ENCODE measurements at places on chromosomes 6 and 20. TPM values are rescaled to one million over a fixed set of nuclear protein-coding genes. Genes with fewer than 3 reads are reported as not detected.

- DNase-seq = no peak
These were observed 96.0 kb upstream of the CCDC28A start for GRCh38 chr6:138677538-138677937.

DNA sequence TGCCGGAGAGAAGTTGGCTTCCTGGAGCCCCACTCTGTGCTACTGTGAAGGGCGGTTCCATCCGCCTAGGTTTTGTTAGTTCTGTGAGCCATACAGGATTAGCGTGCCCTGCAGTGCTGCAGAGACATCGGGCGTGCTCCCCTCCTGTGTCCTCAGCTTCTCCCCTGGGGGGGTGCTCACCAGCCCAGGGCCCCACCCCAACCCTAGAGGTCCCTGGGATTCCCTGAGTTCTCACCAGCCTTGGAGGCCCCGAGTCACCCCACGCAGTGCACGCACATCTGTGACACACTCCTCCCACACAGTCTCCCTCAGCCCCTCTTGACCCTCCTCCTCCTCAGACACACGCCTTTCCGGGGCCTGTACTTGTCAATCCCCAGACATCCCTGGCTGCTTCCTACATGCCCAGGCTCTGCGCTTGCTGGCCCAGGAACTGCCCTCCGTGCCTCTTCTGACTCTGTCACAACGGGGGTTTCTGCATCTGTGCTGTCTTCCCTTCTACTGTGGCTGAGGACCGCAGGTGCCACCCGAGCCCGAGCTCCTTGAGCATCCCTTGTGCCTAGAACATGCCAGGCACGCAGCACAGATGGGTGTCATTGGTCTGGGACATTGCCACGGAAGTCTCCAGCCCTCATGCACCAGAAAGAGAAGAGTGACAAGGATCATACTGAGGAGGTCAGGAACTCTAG, 123.2 kb upstream of the RPS6KA2 start:
- no peak for DNase-seq

DNA sequence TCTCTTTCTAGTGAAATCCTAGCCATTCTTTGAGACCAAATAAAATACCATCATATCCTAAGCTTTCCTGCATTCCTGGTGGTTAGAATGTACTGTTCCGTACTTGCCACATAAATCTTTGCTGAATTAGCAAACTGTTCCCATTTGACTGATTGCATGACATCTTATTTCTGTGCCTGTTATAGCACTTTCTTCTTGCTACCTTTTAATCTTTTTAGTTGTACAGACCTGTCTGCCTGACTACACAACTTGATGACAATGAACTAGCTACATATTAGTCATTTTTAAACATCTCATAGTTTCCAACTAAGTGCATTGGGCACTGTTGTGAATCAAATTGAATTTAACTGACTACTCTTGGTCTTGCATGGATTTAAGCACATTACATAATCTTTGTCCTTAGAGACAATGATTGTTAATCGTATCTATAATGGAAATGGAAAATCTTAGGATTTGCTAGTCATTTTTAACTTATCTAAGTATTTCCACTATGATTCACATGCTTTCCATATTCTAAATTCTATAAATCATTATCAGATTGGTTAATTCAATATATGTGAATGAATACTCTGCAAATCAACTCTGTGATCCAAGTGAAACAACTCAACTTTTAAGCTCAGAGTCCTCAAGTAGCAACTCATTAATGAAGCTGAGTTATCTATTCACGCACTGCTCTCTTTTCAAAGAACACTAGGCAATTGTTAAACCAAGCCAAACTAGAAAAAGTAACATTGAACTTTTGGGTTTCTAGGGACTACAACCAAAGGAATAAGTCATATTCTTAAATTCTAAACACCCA, 109.0 kb downstream of the TNFRSF21 start:
- DNase-seq = no peak

GRCh38 chr6:97064578-97064977, 140.1 kb downstream of the KLHL32 start:
- no peak for DNase-seq

- no peak for DNase-seq
These were observed 12.5 kb downstream of the VSTM2L start for GRCh38 chr20:37915434-37915787.

- no peak for DNase-seq
These were observed 4.5 kb downstream of the DEK start for GRCh38 chr6:18259675-18260447.

DNA sequence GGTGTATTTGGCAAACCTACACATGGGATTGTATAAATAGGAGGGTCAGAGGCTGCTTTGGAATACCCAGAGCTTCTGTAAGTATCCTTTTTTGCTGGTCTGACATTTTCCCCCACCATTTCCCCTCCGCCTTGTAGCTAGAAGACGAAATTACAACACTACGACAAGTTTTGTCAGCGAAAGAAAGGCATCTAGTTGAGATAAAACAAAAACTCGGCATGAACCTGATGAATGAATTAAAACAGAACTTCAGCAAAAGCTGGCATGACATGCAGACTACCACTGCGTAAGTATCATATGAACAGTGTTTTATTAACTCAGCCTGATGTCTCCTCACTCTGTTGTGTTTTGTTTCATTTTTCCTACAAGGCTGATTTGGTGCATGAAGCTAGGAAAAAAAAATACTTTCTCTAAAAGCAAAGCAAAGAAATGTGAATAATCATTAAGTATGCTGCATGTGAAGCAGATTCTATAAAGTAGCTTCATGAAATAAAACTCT, 72.7 kb downstream of the HDDC2 start:
- DNase-seq = no peak

DNA sequence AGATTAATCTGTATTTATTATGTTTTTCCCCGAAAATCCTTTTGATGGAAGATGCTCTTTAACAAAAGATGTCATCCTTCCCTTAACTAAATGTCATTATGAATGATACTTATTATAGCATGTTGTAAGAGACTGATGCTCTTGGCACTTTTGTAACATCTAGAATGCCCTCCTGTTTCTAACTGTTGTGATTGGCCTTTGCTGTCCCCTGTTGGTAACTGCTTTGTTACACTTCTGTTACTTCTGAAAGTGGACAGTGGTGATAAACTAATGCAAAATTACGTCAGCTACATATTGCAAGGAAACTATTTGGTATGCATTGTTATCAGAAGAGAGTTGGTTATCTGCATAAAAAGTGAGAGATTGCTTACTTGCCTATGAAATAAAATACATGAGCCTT, 5.8 kb downstream of the TTK start:
- no peak for DNase-seq

DNA sequence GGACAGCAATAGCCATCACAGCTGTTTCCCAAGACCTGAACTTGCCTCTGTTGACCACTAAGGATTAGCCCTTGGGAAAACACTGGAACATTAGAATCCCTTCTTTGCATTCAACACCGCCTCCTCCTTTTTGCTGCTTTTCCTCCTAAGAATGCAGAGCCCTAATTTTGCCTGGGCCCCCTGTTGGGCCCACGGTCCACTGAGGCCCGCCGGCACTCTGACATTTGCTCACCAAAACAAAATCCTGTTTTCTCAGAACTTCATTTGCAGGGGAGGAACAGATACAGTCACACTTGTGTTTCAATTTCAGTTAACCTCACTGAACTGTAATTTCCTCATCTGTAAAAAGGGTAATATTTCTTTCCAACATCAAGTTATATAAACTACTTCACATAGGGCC, 116.0 kb upstream of the JARID2 start:
- DNase-seq = no peak

DNA sequence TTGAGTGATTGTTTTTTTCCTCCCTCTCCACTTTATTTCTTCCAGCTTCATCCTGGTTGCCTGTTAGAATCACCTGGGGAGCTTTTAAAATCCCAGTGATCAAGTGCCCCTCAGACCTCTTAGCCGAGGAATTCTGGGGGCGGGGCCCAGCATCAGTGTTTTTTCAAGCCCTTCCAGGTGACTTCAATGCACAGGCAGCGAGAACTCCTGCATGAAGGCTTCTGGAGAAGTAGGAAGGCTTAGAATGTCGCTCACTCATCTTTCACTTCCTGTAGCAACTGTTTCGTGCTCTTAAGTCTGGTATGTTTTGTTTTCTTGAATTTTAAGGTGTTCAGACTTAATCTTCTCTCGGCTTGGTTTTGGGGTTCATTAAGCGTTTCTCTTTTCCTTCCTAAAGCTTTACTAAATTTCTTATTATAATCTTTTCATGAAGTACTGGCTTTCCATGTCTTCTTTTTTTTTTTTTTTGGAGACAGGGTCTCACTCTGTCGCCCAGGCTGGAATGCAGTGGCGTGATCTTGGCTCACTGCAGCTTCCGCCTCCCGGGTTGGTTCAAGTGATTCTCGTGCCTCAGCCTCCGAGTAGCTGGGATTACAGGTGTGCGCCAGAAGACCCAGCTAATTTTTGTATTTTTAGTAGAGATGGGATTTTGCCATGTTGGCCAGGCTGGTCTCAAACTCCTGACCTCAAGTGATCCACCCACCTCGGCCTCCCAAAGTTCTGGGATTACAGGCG, 30.9 kb upstream of the TULP1 start:
- DNase-seq = no peak

- DNase-seq = no peak
These were observed 26.6 kb upstream of the DAAM2 start for GRCh38 chr6:39765508-39766065.

GRCh38 chr20:55057779-55058415, 582.5 kb downstream of the DOK5 start:
- no peak for DNase-seq

GRCh38 chr6:136764517-136764993, 27.7 kb downstream of the MAP3K5 start:
- DNase-seq = no peak

GRCh38 chr20:45301824-45302271, 4.8 kb upstream of the RBPJL start:
- DNase-seq = no peak

DNA sequence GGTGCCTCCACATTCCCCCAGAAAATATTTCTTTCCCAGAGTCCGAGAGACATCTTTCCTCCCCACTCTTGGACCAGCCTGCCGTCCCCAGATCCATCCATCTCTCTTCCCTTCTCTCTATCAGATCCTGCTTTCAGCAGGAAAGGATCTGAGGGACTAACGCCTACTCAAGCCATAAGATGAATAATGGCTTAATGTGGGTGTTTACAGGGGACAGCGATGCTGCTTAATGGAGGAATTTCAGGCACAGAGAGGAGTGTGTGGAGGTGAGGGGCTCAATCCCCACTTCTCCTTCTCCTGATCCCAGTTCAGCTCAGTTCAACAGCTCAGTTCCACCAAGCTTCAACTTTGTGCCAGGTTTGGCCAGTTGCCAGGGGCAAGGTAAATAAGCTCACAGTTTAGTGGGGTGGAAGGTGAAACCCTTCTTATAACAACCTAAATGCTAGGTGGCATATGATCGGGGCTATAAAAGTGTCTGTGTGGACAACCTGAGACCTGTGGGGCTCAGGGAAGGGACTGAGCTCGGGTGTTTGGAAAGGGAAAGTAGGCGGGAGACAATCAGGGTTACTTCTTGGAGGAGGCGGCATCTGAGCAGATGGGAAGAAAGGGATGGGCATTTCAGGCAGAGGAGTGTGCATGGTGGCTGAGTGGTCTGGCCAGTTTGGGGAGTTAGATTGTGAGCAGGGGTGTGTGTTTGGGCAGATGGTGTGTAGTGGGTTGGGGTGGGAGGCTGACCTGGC, 55.8 kb downstream of the CDH22 start:
- DNase-seq = no peak

DNA sequence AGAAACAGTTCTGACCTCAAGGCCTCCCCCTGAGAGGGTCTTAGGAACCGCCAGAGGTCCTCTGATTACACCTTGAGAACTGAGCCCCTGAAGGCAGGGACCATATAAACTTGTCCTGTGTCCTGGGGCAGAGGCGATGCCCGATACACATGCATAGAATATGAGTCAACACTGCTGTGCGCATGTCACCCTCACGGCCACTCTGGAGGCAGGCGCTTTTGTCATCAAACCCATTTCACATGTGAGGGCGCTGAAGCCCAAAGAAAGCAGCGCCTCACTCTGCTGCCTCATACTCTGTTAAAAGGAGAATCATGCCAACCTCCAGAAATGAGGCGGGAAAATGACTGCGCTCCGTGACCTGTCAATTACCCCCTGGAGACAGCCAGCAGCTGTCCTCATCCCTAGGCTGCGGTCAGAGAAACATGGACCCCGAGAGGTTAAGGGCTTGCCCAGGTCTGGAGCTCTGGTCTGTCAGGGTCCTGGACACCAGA, 158.3 kb downstream of the GRM4 start:
- DNase-seq = no peak

GRCh38 chr6:28251661-28252008, 434 bp downstream of the ZKSCAN4 start:
- no peak for DNase-seq

- DNase-seq = no peak
These were observed 152.6 kb upstream of the EXOC2 start for GRCh38 chr6:845566-845965.

GRCh38 chr20:16095226-16095625, 478.0 kb downstream of the KIF16B start:
- DNase-seq = no peak

DNA sequence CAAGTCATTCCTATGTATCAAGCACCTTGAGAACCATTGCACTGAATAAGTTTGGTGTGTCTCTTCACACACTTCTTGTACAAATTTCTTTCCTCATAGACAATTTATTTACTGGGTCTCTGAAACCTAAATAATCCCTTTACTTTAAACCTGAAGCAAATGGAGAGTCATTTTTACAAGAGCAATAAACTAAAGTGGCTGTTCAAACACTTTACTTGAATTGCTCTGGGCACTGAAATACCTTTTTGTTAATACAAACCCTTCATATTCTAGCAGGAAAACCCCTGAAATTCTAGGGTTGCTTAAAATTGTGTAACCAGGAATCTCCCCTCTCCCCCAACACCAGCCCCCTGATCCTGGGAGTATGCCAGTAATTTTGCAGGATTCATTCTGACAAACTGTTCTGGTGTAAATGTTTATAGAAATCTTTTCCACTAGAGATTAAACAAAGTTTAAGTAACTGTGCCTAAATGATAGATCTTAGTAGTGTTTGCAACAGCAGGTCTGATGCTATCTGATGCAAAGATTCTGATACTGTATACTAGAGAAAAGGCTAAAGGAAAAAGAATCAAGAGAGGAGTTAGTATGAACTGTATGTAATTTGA, 13.4 kb downstream of the RSPO3 start:
- no peak for DNase-seq

Gene AVP
- polyA plus RNA-seq = 0.33 TPM

Gene EYA2
- polyA plus RNA-seq = 0.56 TPM

Gene COL21A1
- polyA plus RNA-seq = 121 TPM

Gene HLA-DQA1
- 7.9 TPM for polyA plus RNA-seq

Gene GSTA3
- polyA plus RNA-seq = 0.37 TPM

Gene TGM6
- polyA plus RNA-seq = not detected

Gene LRFN2
- 1.1 TPM for polyA plus RNA-seq
